ENCODE measurements at places on chromosomes 2 and 18.

DNA sequence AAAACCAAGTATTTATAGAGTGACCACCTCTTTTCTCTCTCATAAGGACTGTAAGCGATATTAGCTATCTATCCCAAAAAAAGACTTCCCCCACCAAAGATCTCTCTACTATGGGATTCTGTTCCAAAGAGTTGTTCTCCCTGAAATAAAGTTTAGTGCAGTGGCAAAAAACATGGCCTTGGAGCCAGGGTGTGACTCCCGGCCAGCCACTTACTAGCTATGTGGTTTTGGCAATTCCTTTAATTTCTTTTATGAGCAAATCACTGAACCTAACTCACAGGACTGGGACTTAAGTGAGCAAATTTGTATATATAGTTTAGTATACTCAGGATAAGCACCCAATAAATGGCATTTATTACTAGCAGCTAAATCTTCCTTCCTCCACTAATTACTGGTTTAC, 42.6 kb downstream of the SESTD1 start:
- DNase-seq = no peak

DNA sequence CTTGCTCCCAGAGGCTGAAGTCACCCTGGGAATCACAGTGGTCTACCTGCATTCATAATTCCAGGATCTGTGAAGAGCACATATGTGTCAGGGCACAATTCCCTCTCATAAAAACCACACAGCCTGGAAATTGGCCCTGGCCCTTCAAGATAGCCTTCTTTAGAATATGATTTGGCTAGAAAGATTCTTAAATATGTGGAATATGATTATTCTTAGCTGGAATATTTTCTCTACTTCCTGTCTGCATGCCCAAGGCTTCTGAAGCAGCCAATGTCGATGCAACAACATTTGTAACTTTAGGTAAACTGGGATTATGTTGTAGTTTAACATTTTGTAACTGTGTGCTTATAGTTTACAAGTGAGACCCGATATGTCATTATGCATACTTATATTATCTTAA, 24.2 kb downstream of the ICOS start:
- DNase-seq = no peak

GRCh38 chr18:57909620-57910019, 106.5 kb upstream of the ATP8B1 start:
- DNase-seq = no peak

DNA sequence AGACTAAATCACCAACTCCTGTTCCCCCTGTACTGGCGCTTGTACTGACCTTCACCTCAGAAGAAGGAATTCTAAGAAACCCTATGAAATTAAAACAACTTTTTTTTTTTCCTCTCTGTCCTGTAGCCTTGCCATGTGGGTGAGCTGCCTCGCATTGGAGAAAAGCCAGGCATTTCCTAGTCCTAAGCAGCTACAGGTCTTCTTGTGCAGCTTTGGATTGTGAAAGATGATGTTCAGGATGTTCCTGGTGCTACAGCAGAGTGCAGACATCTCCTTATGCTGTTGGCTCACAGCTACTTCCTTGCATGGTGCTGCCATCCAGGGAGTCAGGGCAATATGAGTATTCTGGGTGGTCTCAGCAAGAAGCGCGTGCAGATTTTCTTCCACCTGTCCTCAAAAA, 11.9 kb downstream of the PIK3C3 start:
- DNase-seq = no peak

- DNase-seq = peak; percentile 74
Measured at GRCh38 chr2:40041422-40042382, 262.6 kb upstream of the THUMPD2 start.

- no peak for DNase-seq
Measured at GRCh38 chr2:98347298-98348065, 1.2 kb downstream of the CNGA3 start.

DNA sequence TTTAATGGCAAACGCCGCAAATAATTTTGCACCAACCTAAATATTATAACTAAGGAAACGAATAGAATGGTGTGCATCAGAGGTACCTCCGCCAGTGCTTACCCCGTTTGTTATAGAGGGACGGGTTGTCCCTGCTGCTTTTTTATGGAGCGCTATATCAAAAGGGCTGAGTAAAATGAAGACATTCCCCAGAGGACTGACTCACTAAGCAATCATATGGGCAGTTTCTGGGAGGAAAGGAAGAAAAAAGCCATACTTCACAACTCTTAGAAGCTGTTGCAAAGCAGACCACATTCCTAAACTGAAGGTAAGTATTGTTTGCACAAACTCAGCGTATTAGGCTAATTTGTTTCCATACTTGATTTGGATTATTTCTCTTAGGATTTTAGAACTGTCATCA, 12.9 kb downstream of the ID2 start:
- DNase-seq = no peak

DNA sequence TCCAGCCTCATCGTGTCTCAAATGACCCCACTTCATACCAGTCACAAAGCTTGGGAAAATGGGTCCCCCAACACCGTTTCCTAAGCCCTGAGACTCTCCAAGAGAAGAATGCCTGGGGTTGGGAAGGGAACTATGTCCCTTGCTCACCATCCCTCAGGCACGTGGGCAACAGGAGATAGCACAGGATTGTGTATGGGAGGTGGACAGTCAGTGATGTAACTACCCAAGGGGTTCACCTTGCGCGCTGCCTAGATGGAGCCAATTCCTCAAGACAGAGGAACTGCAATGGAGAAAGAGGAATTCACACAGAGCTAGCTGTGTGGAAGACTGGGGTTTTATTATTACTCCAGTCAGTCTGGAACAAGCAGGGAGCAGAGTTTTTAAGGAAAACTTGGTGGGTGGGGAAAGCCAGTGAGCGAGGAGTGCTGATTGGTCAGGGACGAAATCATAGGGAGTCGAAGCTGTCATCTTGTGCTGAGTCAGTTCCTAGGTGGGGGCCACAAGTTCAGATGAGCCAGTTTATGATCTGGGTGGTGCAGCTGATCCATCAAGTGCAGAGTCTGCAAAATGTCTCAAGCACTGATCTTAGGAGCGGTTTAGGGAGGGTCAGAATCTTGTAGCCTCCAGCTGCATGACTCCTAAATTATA, 13.8 kb upstream of the CXCR1 start:
- no peak for DNase-seq

DNA sequence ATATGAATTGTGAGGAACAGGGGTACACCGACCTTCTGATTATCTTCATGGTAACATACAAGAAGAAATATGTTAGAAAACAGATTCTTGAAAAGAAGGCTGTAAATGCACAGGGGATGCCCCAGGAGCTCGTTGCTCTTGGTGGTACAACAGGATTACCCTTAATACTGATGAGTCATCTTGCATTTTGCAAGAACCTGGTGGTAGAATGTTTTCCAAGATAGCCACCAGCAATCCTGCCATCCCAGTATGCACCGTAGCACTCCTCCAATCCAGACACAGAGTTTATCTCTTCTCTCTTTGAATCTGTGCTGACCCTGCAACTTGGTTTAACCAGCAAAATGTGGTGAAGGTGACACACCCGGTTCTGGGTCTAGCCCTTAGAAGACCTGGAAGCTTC, 238.3 kb downstream of the EN1 start:
- DNase-seq = no peak

GRCh38 chr2:44713170-44713569, 228.3 kb upstream of the SIX3 start:
- no peak for DNase-seq

DNA sequence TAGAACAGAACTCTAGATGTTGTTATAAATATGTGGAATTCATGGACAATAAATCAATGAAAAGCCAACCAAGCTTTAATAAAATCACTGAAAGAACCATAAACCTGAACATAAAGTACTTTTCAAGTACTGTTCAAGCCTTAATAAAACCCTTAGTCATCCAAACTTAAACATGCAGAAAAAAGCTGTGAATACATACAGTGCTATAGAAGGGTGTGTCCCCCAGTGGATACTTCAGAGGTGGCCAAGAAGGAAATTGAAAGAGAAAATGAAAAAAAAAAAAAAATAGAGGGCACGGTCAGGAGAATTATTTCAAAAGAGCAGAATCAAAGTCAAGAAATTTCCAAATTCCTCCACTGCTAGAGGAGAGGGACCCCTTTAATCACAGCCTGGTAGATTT, 141.1 kb downstream of the SP100 start:
- no peak for DNase-seq

DNA sequence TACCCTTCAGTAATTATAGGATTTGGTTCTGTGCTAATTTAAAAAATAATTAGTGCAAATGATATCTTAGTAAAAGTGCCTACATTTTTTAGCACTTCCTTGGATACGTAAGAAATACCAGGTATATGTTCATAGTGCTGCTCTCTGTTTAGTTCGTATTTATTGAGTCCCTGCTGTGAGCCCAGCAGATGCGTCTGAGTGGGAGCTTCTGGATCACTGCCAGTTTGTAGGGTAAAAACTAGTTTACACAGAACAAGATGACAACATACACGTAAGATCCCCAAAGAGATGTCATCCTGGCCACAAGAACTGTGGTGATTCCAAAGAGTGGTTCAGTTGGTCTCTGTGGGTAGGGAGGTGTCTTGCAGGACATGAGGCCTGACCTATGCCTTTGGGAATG, 103.2 kb downstream of the CTIF start:
- no peak for DNase-seq

DNA sequence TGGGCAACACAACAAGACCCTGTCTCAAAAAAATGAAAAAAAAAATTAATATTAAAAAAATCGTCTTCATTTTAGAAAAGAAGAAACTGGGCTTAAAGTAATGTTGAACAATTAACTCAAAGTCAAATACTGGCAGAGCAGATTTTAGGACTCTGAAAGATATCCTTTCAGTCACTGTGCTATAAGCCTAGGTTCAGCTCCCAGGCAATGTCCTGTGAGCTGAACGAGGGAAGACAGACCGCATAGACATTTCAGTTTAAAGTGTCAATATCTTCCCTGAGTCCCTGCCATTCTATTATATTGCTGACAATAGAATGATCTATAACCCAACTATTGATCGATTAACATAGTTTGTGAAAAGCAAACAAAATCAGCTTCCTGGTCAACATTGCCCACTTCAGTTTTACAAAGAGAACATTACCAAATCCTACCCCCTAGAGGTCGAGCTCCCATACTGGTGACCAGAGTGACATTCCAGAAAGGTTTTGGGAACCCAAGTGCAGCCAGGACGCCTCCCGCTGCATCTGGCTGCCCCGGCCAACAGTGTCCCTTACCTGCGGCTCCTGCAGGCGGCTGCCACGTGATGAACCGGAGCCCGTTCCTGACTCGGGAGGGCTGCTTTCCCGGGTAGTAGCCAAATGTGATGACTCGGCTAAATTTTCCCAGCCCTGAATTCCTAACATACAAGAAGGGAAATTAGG, 639 bp downstream of the MRO start:
- DNase-seq = no peak

DNA sequence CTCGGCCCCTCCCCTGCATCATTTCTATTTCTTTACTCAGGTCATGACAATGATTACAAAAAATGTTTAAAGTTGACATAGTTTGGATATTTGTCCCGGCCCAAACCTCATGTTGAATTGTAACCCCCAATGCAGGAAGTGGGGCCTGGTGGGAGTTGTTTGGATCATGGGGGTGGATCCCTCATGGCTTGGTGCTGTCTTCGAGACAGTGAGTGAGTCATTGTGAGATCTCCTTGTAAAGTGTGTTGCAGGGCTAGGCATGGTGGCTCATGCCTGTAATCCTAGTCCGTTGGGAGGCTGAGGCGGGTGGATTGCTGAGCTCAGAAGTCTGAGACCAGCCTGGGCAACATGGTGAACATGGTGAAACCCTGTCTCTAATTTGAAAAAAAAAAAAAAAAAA, 9.2 kb upstream of the MAP4K4 start:
- DNase-seq = no peak

- DNase-seq = no peak
Measured at GRCh38 chr2:234074751-234075517, 24.4 kb downstream of the SPP2 start.

GRCh38 chr2:149040451-149040850, 2.0 kb downstream of the LYPD6B start:
- no peak for DNase-seq

DNA sequence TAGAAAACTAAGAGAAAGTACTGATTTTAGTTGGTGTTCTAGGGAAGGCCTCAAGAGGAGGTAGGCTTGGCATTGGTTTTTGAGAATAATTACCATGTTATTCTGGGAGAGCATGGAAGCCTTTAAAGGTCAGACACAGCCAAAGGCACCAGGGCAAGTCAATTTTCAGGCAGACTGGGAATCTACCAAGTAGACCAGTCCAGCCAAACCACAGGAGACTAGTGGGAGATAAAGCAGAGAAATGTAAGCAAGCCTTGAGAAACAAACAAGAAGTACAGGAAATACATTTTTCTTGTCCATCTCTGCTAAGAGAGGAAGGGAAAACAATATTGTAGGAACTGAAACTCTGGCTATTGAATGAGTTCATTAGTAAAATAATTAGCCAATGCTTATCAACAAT, 5.5 kb upstream of the CCDC68 start:
- no peak for DNase-seq

DNA sequence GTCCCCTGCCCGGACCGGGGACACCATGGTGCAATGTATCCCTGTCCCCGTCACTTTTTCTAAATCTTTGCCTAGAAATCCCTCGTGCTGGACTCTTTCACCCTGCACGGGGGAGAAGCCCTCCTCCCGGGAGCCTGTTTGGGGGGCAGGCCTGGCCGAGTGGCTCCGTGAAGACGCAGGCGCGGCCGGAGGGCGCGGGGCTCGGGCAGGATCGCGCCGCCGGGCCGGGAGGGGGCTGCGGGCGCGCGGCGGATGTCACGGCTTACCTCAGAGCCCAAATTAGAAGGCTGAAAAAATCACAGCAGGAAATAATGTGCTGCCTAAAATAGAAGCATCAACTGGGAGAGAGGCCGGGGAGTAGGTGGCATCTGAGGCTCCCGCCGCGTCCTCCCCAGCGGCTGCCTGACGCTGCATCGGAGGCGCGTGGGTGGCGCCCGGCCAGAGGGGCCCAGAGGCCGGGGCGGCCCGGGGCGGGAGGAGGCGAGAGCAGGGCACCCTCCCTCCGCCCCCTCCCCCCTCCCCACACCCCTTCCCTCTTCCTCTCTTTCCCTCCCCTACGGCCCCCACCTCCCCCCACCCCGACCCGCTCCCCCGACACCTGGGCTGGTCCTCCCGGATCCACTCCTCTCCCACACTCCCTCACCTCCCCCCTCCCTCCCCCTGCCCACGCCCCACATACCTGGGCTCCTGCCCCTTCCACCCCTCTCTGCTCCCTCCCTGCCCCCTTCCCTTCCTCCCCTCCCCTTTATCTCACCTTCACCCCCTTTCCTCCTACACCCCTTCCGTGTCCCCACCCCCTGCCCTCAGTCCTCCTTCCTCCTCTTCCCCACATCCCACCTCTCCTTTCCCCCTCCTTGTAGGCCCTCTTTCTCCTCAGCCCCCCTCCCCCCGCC, 51.9 kb downstream of the SLC4A1AP start:
- no peak for DNase-seq

DNA sequence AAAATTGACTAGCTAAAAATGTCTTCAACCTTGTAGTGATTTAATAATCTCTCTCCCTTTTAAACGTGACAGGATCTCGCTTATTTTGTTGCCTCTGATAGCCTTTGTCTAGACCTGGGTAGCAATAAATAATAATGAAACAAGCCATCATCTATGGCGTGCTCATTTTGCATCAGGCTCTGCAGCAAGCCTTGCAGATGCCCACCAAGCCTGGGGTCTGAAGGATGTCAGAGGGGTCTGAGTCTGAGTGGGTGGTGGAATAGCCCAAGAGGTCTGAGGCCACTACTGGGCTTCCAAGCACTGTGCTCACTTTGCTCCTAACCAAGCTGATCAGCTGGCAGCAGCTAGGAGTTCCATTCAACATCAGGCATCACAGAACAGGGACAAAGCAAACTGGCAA, 109.4 kb downstream of the GYPC start:
- no peak for DNase-seq

- no peak for DNase-seq
Measured at GRCh38 chr2:199940373-199940772, 14.9 kb downstream of the TYW5 start.
